Stimulated activated CD8-positive, alpha-beta memory T cell treated with anti-CD3 and anti-CD28 coated beads, Interleukin-4, amount 100 ng/mL, for 1 hour (primary cell): ENCODE measurements at places on chromosomes 6 and 20.

GRCh38 chr20:24478584-24478983 lies 9.2 kb downstream of the SYNDIG1 start:
- DNase-seq: no peak

DNA sequence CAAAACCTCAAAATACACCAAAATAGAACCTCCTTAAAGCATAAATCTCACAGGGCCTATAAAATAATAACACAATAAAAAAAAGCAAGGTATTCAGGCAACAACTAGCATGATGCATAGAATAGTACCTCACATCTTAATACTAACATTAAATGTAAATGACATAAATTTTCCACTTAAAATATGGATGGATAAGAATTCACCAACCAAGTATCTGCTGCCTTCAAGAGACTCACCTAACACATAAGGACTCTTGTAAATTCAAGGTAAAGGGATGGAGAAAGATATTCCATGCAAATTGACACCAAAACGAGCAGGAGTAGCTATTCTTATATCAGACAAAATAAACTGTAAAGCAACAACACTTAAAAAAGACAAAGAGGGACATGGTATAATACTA lies 52.2 kb downstream of the PERP start:
- DNase-seq: no peak

DNA sequence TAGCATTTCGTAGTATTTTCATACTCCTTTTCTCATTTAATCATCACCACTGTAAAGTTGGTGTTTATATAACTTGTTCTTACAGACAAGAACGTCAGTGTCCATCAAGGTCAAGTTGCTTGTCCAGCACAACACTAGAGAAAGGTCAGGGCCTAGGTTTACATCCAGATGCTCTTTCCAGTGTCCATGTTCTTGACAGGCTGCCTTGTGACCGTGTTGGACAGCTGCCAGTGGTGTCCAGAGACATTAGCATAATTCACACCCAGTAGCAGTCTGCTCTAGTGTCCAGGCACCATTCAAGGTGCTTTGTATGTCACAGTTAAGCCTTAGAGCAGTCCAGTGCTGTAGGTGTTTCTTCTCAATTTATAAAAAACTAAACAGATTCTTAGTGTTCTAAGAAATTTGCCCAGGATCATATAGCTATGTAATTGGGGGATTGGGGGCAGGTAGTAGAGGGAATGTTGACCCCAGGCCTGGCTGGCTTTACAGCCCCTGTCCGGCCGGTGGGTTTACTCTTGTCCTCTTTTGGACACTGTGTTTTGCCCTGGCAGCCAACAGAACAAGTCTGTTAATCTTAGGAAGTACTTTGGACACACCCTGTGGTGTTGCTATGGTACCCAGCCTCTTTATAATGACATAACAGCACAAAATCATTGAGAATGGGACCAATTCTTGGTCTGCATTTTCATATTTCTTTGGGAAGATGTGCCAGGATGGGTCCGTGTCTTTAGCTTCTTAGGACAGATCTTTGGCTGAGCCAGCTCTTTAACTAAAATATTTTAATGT lies 8.0 kb downstream of the STK35 start:
- no peak for DNase-seq

DNA sequence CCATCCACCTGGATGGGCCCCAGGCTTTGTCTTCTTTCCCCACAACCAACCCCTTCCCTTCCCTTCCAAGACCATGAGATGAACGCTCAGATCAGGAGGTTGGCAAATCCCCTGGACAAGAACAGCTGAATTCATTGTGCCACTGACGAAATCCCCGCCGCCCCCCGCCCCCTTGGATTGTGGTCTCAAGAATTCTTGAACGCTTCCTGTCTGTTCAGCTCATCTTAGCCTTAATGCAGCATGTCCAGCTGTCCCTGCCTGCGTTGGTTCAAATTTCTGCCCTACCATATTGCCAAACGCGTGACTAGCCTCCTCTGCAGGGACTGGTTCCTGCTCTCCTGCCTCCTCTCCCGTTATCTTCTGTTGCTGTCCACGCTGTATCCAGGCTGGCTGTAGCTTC lies 133.2 kb downstream of the CDH4 start:
- no peak for DNase-seq

DNA sequence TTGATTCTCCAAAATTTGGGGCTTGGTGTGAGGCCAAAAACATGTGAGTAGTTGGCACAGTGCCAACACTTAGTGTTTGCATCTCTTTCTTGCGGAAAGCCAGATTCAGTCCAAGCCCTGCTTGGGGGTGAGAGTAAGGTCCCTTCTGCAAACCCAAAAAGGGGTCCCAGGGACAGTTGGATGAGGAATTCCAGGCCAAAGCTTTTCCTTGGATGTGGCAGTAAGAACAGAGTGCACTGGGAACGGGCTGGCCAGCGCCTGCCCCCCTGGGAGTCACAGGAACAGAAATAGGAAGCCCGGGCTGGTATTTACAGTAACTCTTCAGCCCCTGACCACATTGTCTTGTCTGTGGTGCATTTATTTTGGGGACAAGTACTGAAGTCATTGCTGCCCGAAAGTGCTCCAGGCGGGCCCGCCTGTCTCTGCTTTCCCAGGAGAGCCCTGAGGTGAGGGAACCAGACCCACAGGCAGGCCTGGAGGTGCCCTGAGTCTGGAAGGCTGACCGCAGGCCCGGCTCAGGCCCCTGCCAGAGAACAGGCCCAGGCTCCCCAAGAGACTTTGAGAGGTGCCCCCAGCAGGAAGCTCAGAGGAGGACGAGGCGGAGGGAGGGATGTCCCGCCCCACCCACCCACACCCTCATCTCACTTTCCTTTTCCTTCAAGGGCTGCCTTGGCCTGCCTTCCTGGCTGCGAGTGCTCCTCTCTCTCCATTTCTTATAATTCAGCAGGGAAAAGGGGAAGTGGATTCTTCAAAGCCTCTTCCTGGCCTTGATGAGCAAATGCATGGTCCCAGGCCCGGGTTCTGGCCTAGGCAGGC lies 218.4 kb downstream of the MAFB start:
- no peak for DNase-seq

DNA sequence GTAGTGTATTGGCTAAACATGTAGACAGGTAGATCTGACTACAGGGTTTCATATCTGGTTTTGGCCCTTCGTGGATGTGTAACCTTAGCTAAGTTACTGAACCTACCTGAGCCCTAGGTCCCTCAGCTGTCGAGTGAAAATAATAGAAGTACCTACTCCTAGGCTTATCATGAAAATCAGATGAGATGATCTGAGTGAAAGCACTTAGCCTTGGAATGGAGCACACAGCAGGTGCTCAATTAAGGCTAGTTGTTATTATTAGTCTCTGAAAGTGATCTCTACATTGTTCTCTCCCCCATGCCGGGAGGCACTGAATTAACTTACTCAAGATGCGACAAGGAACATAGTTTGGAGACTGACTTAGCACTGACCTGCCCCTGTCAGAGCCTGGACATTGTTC lies 174.7 kb upstream of the ZNF217 start:
- no peak for DNase-seq

GRCh38 chr6:15077006-15077405 lies 168.9 kb upstream of the JARID2 start:
- DNase-seq: no peak

DNA sequence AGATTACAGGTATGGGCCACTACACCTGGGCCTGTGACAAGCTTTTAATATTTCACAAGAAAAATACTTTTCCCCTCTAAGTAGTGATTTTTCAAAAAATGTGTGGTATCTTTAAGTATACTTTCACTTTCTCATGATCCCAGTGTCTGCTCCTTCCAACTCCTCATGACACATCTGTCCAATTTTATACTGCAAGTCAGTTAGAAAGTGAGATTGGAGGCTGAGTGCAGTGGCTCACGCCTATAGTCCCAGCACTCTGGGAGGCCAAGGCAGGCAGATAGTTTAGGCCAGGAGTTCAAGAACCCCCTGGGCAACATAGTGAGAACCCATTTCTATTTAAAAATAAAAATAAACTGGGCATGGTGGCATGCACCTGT lies 20.2 kb downstream of the PIM1 start:
- no peak for DNase-seq

DNA sequence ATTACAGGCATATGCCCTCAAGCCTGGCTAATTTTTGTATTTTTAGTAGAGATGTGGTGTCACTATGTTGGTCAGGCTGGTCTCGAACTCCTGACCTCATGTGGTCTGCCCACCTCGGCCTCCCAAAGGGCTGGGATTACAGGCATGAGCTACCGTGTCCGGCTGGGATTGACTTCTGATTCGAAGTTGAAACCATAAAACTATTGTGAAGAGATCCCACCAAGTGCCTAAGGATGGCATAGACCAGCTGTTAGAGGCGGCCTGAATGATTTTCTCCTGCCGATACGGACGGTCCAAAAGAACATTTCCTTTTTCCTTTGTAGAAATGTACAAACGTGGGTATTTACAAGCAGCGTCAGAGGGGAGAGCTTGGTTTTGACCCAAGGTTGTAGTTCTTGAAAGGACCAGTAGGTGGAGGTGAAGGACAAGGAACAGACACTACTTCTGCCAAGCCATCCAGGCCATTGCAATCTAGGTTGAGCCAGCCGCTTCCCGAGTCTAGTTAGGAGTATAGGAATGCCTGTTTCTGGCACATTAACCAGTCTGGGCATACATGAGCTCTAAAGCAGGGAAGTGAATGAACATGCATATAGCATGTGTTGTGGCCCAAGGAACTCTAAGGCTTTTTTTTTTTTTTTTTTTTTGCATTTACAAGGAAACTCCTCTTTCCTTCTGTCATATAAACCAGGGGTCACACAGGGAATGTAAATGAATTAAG lies 29.0 kb downstream of the MOCS3 start:
- DNase-seq: peak; percentile 25

- no peak for DNase-seq
Observed at GRCh38 chr20:19978511-19979210, 38.5 kb upstream of the NAA20 start.

GRCh38 chr6:41092421-41093140 lies 19.8 kb downstream of the NFYA start:
- DNase-seq: no peak

- DNase-seq: no peak
Observed at GRCh38 chr20:16955971-16956370, 207.8 kb downstream of the OTOR start.

GRCh38 chr20:210809-211502 lies 16.1 kb upstream of the DEFB129 start:
- no peak for DNase-seq

DNA sequence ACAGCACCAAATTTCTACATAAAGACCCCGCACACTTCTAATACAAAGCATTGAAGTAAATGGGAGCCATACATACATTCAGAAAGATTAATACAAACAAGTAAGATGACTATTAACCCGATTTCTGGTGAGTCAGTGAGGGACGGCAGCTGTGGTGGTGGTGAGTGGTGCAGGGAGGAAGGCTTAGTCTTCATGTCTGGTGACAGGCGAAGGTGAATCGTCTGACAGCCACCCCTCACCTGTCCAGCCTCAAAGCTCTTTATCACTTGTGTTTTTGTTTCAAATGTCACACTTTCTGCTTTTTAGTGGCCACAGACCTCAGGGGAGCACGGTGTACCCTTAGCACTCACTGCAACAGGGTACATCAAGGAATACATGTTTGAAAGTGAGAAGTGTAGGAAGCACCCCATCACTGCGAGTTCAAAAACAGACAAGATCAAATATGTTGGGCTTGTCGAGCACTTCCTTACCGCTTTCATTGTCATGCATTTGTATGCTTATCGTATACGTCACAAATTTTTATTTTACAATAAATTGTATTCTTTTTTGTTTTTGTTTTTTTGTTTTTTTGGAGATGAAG lies 63.5 kb downstream of the IRF4 start:
- no peak for DNase-seq

DNA sequence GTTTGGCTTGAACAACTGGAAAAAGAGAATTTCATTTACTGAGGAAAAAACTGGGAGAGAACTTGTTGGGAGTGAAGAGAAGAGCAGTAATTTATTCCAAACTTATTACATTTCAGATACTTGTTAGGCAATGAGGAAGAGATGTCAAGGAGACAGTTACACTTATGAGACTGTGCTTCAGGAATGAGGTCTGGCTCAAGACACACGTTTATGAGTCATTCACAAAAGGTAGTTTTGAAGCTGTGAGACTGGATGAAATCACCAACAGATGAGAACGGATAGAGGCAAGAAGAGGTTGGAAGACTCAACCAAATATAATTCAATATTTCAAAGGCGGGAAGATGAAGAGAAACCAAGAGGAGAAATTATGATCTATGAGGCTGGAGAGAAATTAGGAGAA lies 70.6 kb upstream of the DEFB112 start:
- no peak for DNase-seq

GRCh38 chr20:57560554-57561355 lies at the start of gene PCK1:
PCK1 (plus strand) TSS chr20:57561110; CDS start chr20:57561412, 302 bp downstream.
- no peak for DNase-seq

- DNase-seq: no peak
Observed at GRCh38 chr6:56349194-56349593, 101.8 kb upstream of the COL21A1 start.

DNA sequence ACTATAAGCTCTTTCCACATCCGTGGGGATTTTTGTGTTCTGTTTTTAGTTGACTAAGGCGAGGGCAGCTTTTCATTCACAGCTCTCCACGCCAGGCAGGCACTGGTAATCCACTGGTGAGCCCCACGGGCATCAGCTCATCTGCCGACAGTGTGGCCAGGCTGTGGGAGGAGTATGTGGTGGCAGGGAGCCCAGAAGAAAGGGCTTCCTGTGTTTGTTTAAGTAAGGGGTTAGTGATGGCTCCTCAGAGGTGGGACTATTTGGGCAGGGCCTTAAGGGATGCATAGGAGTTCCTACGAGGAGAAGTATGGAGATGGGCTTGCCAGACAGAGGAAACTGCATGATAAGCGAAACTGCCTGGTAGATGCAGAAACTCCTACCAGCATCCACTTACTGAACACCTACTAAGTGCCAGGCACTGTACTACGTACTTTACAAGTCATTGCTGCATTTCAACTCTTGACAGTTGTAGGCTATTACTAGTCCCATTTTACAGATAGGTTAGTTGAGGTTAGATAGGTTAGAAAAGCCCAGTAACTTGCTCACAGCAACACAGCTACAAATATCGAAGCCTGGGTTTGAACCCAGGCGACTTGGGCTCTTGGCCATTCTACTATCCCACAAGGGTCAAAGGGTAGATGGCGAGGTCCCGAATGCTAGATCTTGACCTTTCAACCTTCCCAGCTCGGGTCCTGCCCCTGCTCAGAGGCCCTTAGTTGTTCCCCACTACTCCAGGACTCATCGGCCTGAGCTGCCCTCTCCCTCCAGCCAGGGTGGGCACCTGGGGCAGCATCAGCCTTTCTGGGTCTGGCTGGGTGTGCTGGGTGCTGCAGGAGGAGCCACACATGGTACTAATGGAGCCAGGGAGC lies 55.1 kb downstream of the CEBPB start:
- DNase-seq: no peak

DNA sequence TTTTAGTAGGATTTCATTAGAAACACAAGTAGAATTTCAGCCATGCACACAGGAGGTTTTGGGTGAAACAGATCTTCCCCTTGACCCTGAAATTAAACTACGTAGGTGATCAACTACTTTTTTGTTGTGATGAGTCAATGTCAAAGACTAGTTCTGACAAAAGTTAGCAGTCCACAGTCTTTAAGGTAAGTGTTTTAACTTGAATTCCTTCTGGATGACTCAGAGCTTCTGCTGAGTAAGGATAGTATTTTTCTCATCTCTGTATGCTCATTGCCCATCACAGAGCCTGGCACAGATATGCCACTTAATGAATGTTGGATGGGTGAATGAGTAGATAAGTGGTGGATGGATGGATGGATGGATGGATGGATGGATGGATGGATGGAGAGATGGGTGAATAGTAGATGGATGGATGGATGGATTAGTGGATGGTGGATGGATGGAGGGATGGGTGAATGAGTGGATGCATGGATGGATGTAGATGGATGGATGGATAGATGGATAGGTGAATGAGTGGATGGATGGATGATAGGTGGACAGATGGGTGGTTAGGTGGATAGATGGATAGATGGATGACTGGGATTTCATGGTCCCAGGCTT lies 165.3 kb downstream of the ZMYND8 start:
- no peak for DNase-seq

GRCh38 chr20:48538058-48538825 lies 289.6 kb downstream of the PREX1 start:
- no peak for DNase-seq
